ENCODE measurements at places on chromosomes 1 and 21.

DNA sequence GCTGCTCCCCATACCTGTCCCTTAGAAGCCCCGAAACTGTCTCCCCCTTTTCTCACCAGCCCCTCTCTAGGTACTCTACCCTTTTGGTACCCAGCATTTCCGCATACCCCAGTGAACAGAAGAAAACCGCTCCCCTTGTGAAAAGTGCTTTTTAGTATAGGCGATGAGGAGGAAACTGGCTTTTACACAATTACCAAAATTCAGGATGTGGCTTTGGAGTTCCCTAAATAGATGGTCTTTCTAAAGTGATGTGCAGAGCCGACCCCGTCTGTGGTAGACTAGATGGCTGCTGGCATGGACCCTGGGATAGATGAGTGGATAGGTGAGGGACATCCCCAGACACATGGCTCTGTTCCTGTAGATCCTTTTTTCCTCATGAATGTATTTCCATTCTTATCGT, 2.6 kb upstream of the PER3 start:
- DNase-seq: no peak

- no peak for DNase-seq
These were observed 21.6 kb downstream of the HUNK start for GRCh38 chr21:31894457-31894856.

DNA sequence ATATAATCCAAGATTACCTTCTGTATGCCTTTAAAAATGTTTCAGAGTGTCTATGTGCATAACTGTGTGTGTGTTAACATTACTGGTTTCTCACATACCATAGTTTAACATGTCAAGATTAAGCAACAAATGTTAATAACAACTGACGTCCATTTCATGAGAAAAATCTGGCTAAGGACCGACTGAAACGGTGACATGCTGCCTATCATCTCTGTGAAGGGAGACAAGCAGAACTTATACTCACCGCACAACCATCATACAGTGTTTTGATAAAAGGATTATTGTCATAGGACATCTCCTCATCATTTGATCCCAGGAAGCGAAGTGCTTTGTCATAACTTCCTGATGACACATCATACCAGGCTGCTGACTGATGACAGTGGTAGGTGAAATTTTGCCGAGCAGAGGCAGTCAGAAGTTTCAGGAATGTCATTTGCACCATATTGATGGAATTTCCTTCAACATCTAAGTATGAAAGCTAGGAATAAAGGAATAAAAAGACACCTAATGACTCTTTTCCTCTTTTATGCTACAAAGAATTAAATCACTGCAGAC, 228.8 kb downstream of the COL11A1 start:
- DNase-seq: no peak

GRCh38 chr21:42175110-42175710, 43.7 kb upstream of the ABCG1 start:
- DNase-seq: no peak

DNA sequence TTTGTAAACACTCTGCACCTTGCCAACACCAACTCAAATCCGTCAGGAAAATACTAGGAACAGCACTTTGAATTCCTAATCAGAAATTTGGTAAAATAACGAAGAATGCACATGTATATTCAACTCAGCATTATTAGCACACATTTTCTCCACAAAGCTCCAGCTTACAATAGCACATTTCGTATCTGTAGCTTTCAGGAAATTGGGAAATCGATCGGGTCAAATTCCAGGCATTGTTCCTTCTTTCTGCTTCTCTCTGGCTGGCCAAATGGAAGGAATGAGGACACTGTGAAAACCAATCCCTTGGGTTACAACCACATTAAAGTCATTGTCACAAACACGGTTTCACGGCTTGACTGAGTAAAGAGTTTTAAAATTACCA, 58.6 kb downstream of the NPHP4 start:
- DNase-seq: no peak

DNA sequence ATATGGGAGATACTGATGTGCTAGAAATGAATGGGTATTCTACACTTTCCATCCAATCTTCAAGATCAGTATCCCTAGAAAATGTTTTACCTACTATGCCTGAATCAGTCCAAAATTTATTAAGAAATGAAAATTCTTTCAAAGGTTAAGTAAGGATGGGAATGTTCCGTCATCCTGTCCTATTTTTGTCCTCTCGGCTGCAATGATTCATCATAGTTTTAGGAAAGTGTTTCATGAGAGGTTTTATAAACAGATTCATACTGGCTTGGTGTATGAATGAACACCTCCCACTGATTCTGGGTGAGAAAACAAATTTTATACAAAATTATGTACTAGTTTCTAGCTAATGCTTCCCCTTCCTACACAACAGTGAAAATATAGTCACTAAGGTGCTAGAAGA, 504.6 kb upstream of the NR5A2 start:
- DNase-seq: no peak

DNA sequence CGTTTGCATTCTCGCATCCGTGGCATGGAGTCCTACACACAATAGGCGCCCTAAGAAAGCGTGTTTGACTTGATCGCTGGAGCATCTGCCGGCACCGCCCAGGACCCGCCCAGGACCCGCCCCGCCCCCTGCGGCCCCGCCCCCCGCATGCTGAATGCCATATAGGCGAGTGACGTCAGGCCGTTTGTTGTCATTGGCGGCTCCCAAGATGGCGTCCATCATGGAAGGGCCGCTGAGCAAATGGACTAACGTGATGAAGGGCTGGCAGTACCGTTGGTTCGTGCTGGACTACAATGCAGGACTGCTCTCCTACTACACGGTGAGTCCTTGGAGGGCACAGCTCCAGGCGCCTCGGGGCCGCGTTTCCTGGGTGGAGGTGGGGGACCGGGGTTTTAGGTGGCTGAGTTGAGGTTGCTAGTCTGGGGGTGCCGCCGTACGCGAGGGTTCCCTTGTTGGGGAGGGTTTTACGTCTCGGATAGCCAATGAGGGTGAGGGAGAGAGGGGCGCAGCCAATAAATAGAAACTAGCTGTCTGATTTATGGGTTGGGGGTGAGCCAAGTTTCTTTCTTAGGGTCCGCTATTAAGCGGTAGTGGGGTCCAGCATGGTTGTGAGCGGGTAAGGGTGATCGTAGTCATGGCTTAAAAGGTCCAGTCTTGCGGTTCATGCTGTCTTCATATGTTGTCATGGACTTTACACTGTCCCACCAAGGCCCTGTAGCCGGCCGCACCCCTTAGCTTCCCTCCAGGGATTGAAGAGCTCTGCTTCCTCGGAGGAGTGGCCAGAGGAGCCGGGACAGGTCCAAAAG, at the start of gene OSBPL9:
Gene OSBPL9 (plus strand): TSS at position 190 of the 806 bp plus-strand sequence. CDS start 19 bp downstream, at position 209.
- peak; percentile 42 for DNase-seq

DNA sequence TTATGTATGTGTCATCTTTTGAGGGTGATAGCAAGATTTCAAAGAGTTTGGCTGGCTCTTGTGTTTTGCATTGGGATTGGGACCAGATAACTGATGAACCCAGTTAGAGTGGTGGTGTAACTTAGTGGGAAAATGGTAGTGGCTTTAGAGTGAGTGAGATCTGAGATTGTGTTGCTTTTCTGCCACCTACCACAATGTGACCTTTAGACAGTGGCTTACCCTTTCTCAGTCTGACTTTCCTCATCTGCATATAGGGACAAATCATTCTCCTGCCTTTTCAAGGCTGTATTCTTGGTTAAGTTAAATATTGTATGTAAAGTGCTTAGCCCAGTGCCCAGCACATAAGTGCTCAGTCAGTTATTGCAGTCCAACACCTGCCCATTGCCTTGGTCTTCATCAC, 31.3 kb downstream of the CENPF start:
- no peak for DNase-seq

DNA sequence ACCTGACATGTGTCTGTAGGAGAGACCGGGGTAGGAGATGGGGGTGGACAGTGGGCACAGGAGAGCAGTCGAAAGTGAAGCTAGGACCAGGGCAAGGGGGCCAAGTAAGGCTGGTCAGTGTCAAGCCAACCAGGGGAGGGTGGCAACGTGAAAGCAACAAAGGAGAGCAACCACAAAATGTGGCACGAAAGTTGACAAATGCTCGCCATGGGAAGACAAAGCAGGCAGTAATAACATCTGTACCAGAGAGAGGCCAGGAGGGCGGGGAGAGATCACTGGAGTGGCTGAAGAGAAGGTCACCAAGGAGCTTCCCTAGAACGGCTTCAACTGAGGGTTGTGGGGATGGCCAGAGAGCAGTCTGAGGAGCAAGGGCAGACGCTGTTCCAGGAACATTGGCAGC, 17.0 kb downstream of the QSOX1 start:
- DNase-seq: no peak

DNA sequence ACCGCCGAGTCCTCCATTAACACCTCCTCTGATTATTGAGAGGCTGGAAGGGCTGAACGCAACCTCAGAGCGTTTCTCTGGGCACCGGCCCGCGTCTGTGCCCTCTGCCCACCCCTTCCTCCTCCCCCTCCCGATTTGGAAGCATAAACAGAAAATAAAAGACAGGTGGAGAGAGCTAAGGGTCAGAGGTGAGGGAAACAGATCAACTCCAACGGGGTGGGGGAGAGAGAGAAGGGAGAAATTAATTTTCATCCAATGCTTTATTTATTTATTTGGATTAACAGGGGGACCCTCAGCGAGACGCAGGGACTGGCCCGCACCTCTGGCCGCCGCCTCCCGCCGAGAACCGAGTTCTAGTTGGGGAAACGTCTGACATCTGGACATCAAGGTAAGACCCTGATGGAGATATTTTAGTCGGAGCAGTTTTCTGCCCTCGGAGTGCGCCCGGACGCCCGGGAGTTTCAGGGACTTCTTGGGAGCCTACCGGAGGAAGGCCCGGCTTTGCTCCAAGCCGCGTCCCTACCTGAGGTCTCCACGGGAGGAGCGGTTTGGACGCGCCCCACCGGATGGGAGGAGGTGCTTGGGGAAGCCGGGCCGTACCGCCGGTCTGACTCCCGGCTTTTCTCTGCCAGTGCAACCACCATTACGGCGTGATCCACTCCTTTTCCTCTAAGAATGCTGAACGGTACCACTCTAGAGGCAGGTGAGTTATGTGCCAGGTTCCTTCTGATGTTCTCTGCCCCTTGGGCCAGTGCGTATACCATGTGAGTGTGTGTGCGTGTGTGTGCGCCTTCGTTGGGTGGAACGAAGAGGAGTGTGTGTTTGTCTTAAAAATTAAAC, 5.1 kb upstream of the LHX9 start:
- DNase-seq: no peak

- DNase-seq: no peak
These were observed 41.6 kb upstream of the LRIG2 start for GRCh38 chr1:113031171-113031933.

DNA sequence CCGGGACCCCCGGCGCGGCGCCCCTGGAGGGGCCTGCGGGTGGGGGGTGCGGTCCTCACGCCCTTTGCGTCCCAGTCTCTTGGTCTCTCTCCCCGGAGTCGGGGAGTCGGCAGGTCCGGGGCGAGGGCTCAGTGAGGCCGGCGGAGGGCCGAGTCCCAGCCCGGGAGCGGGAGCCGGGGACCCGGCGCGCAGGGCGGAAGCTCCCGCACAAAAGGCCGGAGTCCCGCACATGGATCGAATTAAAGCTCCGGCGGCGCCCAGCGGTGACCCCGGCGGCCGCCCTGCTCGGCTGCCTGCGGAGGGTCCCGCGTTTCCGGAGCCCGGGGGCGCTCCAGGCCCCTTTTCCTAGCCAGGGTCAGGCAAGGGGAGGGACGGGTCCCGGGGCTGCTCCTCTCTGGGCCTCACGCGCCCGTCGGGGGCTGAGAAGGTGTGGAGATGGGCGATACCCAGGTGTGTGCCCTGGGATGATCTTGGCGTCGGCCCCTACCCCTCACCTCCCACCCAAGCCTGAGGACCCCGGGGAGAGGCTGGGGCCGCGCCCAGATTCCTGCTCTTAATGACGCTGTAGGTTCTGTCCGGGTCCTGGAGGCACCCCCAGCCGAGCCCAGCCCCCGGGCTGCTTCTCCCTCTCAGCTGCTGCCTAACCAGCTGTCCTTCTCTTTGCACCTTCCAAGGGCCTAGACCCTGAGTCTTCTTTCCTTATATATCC, 512 bp downstream of the FBLIM1 start:
- DNase-seq: no peak

- DNase-seq: no peak
These were observed 106.4 kb downstream of the IFI44 start for GRCh38 chr1:78755986-78756385.

DNA sequence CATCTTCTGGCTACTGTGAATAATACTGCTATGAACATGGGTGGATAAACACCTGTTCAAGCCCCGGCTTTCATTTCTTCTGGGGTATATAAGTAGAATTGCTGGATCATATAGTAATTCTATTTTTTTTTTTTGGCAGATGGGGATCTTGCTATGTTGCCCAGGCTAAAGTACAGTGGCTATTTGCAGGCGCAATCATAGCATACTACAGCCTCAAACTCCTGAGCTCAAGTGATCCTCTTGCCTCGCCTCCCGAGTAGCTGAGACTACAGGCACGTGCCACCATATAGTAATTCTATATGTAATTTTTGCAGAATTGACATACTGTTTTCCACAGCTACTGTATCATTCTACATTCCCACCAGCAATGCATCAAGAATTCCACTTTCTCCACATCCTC, 27.8 kb downstream of the UBR4 start:
- no peak for DNase-seq

DNA sequence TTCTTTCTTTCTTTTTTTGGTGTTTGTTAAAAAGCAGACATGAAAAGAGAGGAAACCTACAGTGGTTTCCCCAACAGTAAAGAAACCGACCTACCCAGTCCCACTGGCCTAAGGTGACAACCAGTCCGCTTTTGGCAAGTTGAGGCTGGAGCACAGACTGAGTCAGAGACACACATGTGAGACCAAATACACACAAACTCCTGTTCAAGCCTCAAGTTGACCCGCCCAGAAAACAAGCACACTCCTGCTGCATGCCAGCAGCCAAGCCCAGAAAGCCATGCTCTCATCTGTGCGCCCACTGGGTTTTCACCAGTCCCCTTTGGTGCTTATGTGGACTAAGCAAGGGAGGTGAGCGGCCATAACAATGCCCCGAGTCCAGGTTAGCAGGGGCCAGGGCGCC, 64.6 kb upstream of the GPR153 start:
- no peak for DNase-seq

GRCh38 chr1:153422450-153423068, 6.2 kb downstream of the S100A7A start:
- DNase-seq: no peak

- no peak for DNase-seq
These were observed 24.7 kb upstream of the RAB3GAP2 start for GRCh38 chr1:220296981-220297380.
